ENCODE measurements at places on chromosomes 6 and 20.

- peak; percentile 69 for DNase-seq
Measured at GRCh38 chr20:32674362-32674789, 635 bp upstream of the C20orf203 start.

GRCh38 chr20:39855799-39856198 lies 833.2 kb downstream of the MAFB start:
- DNase-seq: no peak

GRCh38 chr6:52305948-52306767 lies 21.6 kb upstream of the MCM3 start:
- no peak for DNase-seq

DNA sequence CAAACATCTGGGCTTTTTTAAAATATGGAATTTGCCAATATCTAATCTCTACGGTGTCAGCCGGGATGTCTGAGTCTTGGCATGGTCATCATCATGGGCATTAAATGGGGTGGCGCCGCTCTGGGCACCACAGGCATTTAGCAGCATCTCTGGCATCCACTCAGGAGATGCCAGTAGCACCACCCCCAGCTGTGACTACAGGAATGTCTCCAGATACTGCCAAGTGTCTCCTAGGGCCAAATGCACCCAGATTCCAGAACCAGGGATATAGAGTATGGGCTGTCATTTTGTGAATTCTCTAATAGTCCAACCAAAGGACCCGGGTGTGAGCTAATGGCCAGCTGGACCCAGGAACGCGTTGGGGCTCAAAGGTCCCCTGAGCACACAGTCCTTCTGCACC lies 361.0 kb downstream of the TAF4 start:
- no peak for DNase-seq

GRCh38 chr6:53494076-53494475 lies 50.8 kb downstream of the GCLC start:
- DNase-seq: no peak

DNA sequence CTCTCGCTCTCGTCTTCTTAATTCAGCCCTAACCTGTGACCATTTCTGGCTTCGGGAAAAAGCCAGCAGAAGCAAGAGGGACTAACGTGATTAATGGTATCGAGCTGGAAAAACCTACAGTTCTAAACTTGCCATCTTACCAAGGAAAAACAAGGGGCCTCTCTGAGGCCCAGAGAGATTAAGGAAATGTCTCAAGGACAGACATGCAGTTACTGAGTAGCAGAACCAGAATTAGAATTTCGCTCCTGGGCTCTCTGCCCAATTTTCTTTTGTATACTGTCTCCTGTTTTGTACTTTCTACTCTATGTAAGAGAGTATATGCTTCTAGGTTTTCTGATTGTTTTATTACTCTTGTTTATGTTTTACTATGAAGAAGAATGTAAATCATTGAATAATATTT lies 67.8 kb upstream of the LTV1 start:
- DNase-seq: no peak

DNA sequence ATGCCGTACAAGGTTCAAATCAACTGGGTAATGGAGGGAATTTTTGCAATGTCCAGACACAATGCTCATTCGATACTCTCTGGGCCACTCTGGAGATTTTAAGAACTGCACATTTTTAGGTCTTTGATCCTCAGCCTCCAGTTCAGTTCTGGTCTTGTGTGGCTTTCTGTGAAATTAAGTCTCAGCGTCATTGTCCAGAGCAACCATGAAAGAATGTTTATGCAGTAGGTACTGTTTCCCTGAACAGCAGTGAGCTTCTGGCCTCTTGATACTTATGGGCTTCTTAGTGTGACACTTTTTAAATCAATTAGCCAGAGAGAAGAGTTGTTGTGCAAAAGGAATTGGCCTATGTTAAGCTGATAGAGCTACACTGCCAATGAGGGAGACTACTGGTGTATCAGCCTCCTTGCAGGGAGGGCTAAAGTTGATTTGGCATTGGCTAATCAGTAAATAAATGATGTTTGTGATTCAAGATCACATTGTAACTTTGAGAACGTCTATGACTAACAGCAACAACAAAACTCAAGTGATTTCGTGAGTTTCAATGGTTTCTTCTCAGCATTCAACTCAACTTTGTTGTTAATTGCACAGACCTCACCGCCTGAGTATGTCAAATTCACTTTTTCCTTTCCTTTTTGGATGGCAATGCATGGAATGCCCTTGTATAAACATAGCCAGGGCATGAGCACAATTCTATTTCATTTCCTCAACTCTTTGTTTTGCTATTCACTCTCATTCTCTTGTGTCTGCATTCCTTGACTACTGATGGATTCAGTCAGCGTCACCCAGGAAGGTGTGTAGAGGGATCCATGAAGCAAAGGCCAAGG lies 85.1 kb downstream of the GJA1 start:
- no peak for DNase-seq

GRCh38 chr20:14067603-14068002 lies 72.3 kb downstream of the MACROD2 start:
- DNase-seq: no peak

DNA sequence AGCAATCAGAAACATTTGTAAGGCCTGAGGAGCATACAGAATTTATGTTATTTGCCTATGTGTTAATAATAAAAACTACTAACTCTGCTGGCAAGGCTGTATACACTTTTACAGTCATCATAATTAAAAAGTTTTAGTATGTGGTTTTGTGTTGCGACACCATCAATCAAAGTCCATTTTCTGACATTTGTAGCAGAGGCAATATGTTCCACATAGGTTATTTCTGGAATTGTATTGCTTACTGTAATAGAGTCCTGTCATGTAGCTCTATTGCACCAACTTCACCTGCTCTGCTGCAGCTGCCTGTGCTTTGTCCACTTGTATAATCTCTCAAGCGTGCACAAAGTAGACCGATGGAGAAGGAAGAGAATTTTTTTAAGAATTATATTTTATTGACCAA lies 501.8 kb downstream of the HACE1 start:
- DNase-seq: no peak

- no peak for DNase-seq
Measured at GRCh38 chr6:41051873-41052272, 1.1 kb upstream of the APOBEC2 start.

DNA sequence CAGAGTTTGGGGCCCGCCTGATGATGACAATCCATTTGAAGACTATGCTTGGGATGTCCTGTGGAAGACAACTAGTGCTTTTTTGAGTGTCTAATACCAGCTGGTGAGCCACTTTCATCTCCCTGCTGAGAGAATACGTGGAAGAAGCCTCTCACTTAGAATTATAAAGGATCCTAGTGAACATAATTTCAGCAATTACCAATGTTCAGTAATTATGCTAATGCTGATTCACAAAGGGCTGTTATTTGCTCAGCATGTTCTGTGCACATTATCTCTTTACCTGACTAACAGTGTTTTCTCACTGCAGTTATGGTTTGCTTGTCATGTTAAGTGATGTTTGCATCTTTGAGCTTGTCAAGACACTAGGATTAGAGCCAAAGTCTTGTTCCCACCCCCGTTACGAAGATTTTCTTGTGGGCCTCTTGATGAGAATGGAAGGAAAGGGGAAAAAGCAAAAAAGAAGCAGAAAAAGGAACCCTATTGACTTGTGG lies 282.1 kb upstream of the CHD6 start:
- peak; percentile 81 for DNase-seq

GRCh38 chr6:44096612-44097011 lies 30.6 kb downstream of the MRPL14 start:
- peak; percentile 56 for DNase-seq

GRCh38 chr20:11502061-11502460 lies 415.6 kb upstream of the BTBD3 start:
- no peak for DNase-seq

- DNase-seq: no peak
Measured at GRCh38 chr20:31934968-31935764, 16.7 kb downstream of the PDRG1 start.

GRCh38 chr6:12522347-12522746 lies 194.2 kb upstream of the PHACTR1 start:
- no peak for DNase-seq

DNA sequence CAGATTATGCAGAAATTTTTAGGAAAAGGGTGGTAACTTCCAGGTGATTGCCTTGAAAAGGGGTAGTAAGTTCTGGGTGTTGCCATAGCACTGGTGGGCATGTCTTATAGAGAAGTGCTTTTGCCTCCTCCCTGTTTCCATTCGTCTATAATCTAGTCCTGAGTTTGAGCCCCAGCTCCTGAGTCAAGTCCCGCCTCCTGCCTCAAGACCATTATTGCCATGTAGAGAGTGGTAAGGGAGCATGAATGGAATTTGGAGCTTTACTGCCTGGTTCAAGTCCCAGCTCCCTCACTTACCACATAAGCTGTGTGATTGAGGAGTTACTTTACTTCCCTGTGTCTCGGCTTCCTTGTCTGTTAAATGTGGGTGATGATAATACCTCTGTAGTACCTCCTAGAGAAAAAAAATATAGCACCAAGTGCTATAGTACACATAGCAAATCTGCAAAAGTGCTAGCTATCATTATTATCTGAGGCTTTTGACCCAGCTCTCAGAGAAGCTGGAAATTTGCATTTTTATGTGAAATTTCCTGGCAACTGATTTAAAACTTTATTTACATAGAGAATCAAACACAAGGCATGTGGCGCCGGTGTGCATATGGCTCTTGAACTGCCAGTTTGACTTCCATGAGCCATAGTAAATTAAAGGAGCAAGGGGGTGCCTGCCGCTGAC lies 36.0 kb downstream of the TGM6 start:
- DNase-seq: no peak

- no peak for DNase-seq
Measured at GRCh38 chr20:63493563-63494020, 5.3 kb downstream of the EEF1A2 start.

GRCh38 chr6:142292166-142292924 lies 9.5 kb upstream of the ADGRG6 start:
- no peak for DNase-seq

DNA sequence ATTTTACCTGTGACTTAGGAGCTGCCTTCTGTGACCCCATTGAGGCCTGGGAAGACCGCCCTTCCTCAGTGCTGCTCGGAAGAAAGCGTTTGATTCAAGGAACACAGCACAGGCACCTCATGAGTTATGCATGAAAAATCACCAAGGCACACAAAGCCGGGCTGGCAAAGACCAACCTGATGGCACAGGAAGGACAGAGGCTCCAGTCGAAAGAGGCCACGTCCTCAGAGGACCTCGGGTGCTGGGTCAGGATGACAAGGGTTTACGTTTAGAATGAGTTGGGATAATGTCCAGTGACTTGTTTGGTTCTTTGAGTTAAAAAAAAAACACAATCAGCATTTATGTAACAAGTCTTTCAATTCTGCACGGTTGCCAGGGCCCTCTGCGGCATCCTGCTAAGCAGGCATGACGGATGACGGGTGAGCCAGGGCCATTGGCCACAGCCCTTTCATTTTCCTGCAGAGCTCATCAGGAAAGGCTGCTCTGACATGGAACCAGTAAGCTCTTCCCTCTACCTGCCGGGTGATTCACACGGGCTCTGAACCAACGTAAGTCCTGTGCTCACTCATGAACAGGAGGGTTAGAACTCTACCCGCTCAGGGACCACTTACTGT lies 112.8 kb downstream of the DACT2 start:
- no peak for DNase-seq

- DNase-seq: peak; percentile 52
Measured at GRCh38 chr20:17570347-17571152, 675 bp downstream of the DSTN start.

DNA sequence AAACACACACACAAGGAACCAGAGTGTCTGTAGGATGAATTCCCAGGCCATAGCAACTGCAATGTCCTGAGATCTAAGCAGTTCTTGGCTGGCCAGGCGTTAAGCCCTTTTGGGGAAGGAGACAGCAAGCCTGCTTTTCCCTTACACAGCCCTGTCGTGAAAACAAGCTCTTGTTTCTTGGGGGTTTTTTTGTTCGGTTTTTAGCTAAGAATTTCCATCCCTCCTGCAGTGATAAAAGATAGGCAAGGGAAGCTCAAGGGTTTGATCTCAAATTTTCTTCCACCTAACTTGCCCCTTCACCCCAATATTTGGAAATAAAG lies 1.5 kb downstream of the TNFRSF21 start:
- no peak for DNase-seq

GRCh38 chr6:140460267-140460666 lies 1085.8 kb upstream of the CITED2 start:
- no peak for DNase-seq

DNA sequence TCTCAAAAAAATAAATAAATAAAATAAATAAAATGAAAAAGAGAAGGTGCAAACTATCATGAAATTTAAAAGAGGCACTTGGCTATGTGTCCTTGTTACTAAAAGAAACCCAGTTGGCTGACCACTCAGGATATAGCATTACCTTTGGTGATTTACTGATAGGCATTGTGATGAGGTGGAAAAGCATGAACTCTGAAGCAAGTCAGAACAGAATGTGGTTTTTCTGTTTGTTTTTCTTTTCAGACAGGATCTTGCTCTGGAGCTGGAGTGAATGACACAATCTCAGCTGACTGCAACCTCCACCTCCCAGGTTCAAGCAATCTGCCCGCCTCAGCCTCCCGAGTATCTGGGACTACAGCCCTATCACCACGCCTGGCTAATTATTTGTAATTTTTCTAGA lies 31.9 kb downstream of the ZNF184 start:
- DNase-seq: no peak

GRCh38 chr6:154653853-154654252 lies 79.4 kb upstream of the SCAF8 start:
- DNase-seq: no peak

GRCh38 chr6:1762203-1762602 lies 152.5 kb downstream of the FOXC1 start:
- no peak for DNase-seq

GRCh38 chr6:13229205-13230085 lies 98.9 kb downstream of the TBC1D7 start:
- no peak for DNase-seq

DNA sequence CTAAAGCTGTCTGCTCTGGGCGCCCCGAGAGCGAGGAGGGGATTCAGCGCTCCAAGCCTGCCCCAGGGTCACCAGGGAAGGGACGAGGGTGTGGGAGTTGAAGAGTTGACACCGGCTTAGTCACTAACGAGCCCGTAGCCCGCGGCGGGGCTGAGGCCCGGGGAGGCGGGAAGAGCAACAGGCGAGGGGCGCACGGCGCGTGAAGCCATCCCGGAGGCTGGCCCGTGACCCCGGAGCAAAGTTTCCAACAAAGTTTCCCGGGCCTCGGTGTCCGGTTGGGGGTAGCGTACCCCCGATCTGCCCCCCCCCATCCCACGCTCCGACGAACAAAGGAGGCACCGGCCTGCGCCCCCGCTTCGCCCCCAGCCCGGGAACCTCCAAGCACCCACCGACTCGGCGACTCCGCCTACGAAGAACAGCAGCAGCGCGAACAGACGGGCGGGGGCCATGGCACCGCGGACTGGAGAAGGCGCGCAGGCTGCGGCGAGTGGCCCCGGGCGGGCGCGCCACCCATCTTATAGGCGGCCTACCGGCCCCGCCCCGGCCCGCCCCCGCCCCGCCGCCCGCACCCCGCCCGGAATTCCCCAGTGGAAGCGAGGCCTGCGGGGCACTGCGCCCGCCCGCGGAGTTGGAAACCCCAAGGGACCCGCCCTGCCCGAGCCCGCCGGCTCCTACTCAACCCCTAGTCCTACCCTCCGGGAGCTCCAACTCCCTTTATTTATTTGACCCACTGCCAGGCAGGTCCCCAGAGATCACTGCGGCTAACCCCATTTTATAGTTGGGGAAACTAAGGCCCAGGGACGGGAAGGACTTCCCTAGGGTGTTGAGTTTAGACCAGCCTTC lies at the start of gene SDC4:
Gene SDC4 (minus strand): TSS at position 489 of the 843 bp plus-strand sequence. CDS start 40 bp downstream, at position 449.
- peak; percentile 41 for DNase-seq

- DNase-seq: no peak
Measured at GRCh38 chr6:133340557-133340956, 99.4 kb downstream of the EYA4 start.

GRCh38 chr20:19104186-19104585 lies 108.3 kb upstream of the SLC24A3 start:
- no peak for DNase-seq
